ENCODE measurements at places on chromosomes 3 and 15.

GRCh38 chr15:98893401-98893800, 114.2 kb downstream of the PGPEP1L start:
- no peak for DNase-seq

GRCh38 chr15:92981333-92981732, 81.2 kb downstream of the CHD2 start:
- DNase-seq: no peak

GRCh38 chr15:65310431-65311137, 6.1 kb downstream of the RNU5B-1 start:
- no peak for DNase-seq

GRCh38 chr15:63565536-63566186, 31.5 kb upstream of the FBXL22 start:
- DNase-seq: no peak

GRCh38 chr3:31079689-31080088, 185.2 kb upstream of the GADL1 start:
- no peak for DNase-seq

- DNase-seq: no peak
These were observed 263.5 kb upstream of the CFAP20DC start for GRCh38 chr3:59313365-59313764.

GRCh38 chr3:25038922-25039321, 389.1 kb upstream of the RARB start:
- no peak for DNase-seq

DNA sequence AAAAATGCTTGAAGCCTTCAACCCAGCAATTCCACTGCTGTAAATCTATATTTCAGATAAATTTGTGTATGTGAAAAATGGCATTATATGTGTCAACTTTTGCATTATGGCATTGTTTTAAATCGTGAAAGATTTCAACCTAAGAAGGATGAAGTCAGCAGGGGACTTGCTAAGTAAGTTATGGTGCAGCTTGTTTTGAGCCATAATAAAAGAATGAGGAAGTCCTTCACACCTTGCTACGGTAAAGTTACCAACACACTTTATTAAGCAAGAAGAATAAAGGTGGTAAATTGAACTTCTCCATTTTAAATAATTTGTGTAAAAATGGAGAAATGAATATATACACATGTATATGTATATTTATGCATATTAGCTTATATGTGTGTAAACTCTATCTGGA, 371.4 kb downstream of the ROBO2 start:
- DNase-seq: no peak

GRCh38 chr3:49004352-49005302, 2.6 kb upstream of the WDR6 start:
- no peak for DNase-seq

GRCh38 chr3:32896143-32896542, 55.3 kb upstream of the CCR4 start:
- DNase-seq: no peak

DNA sequence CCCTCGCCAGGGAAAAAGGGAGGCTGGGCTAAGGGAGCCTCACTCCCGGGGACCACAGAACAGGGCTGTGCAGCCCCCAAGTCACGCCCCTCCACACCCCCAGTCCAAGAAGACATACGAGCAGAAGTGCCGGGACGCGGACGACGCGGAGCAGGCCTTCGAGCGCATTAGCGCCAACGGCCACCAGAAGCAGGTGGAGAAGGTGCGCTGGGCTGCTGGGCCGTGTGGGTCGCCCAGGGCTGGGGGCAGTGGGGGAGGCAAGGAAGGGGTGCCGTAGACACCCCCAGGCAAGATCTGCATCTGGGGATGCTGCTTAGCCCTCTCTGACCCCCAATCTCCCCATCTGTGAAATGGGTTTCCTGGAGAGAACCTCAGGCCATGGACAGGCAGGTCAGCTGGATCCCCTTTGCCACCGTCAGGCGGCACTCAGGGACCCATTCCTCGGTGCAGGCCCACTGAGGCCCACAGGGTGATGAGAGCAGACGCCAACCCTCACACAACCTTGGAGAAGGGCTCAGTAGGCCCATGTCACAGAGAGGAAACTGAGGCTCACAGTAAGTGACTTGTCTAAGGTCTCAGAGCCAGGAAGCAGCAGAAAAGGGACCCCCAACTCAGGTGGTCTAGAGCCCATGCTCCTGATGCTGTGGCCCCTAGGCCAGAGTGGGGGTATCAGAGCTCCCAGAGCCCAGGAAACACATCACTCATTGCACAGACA, 33.7 kb downstream of the PSTPIP1 start:
- DNase-seq: no peak

- DNase-seq: no peak
These were observed 33.4 kb upstream of the INSYN1 start for GRCh38 chr15:73786538-73786937.

DNA sequence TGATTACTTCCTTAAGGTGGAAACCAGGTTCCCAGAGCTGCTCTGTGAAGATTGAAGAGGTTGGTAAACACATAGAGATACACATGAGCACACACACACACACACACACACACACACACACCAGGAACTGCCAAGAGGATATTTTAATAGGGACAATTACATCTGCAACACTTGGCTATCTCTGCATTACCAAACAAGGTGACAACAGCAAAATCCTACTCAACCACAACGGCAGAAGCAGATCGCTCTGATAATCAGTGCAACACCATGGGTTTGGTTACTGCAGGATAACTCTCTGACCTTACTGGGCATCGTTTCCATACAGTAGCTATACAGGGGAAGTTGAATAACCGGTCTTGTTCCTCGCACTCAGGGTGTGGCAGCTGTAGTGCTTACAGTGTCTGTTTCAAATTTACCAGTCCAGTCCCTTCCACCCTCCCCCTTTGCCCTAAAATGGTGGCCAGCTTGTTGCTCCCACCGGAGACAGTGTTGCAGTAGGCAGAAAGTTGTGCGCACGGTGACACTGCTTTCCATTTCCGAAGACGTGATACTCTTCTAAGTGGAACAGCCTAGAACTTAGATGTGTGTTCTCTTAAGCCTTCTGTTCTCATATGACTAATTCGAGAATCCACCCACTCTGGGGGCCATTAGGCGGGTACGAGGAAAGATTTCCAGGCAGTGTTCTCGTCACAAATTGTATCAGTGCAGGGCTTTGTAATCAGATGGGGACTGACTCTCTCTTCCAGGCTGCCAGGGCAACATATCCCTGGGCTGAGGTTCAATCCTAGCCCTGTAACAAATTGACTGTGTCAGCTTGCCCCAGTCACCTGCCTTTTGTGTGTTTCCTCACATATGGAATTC, 176.2 kb downstream of the P3H2 start:
- DNase-seq: no peak

DNA sequence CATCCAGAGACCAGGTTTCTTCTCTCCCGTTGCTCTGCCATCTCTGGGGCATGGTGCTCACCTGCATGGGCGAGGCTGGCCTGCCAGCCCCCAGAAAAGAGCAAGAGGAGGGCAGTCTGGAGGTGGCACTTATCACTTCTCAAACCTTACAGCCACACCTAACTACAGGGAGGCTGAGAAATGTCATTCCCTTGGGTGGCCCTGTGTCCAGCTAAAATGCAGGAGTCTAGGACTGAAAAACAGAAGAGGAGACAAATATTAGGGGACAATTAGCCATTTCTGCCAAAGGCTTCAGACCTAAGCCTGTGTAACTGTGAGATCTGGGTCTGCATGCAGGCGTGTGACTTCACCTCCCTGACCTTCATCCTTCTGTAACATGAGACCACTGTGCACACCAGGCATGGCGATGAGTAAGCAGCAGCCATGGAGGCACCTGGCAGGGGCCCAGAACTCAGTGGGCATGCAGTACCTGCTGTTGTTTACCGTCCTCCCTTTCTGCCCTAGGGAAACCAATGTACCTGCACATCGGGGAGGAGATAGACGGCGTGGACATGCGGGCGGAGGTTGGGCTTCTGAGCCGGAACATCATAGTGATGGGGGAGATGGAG, 83.4 kb downstream of the MESD start:
- DNase-seq: no peak

DNA sequence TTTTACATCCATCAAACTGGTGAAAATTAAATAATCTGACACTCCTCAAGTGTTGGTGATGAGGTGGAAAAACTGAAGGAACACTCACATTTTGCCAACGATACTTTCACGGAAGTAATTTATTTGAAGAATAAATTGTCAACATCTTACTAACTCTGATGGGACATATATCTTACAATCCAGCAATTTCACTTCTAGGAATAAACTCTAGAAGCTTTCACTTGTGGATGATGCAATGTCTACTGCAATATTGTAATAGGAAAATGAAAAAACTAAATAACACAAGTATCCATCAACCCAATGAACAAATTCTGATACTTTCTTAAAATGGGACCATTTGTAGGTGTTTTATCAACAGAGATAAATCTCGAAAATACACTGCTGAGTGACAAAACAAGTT, 16.2 kb upstream of the LIPC start:
- DNase-seq: no peak

- DNase-seq: no peak
These were observed 515.2 kb upstream of the CCDC54 start for GRCh38 chr3:106862067-106862466.

DNA sequence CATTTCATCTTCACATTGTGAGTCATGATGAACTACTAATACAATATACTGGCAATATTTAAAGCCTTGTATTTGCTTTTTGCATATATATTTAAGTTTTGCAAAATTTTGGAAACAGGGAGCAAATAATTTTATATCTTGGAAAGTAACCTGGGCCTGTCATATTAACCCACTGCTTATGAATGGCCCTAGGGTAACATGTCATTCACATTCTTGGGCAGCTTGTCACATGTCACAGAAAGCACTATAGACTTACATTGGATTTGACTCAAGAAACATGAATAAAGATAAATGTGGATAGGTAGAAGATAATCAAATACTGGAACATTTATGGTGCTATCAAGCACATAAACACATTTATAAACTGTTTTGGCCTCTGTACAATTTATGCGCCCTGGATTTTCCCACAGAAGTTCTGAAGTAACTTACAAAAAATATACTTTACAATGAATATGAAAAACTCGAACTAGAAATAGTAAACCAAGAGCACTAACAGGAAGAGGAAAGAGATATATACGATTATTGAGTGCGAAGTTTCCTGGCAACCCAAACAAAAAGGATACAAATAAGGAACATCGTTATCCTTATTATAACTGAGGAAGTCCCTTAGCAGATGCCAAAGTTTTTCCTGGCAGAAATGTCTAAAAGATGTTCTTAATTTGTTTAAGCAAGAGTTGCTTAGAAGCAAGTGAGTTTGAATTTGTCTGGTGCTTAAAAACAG, 257.2 kb downstream of the RBMS3 start:
- no peak for DNase-seq

DNA sequence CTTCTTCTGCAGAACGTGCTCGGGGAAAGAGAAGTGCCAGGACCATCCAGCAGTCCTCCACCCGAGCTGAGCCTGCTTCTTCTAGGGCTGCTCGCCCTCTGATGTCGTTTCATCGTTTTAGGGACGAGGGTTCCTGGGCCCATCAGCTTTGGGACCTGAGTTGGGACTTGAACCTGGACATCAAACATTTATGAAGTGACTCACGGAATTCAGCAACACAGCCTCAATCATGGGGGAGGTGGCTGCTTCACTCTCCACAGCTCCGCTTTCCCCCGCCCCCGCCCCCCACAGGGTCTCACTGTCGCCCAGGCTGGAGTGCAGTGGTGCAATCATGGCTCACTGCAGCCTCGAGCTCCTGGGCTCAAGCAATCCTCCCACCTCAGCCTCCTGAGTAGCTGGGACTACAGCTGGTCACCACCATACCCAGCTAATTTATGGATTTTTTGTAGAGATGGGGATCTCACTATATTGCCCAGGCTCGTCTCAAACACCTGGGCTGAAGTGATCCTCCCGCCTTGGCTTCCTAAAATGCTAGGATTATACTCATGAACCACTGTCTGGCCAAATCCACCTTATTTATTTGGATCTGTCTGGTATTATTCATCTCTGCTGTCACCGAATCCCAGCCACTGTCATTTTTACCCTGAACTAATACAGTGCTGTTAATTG, 725 bp upstream of the SCAMP2 start:
- DNase-seq: no peak

GRCh38 chr3:98325055-98325454, 28.6 kb upstream of the OR5K4 start:
- DNase-seq: no peak

- DNase-seq: no peak
These were observed 92.7 kb downstream of the LRRC28 start for GRCh38 chr15:99343881-99344551.

GRCh38 chr3:33799202-33799551, 747 bp downstream of the PDCD6IP start:
- no peak for DNase-seq

GRCh38 chr3:64299206-64299605, 73.9 kb upstream of the PRICKLE2 start:
- DNase-seq: no peak

GRCh38 chr15:39596358-39597051, 15.6 kb downstream of the THBS1 start:
- DNase-seq: no peak

GRCh38 chr3:69321301-69322157, 64.4 kb downstream of the FRMD4B start:
- DNase-seq: no peak

DNA sequence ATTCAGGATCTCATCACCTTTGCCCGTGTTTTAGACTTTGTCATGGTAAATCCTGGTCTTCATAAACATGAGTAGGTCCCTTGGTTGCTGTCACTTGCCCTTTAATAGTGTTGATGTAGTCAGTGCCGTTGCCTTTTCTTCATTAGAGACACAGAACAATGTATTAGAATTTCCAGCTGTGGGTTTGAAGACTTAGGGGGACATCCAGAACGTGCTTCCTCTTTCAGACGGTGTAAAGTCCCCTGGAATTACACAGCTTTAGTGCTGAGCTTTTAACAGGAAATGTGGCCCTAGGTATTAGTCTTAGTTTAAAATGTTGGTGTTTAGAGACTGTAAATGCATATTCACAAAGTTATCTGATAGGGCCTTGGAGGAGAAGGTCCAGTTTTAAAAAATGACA, 8.8 kb upstream of the LRCH3 start:
- no peak for DNase-seq

DNA sequence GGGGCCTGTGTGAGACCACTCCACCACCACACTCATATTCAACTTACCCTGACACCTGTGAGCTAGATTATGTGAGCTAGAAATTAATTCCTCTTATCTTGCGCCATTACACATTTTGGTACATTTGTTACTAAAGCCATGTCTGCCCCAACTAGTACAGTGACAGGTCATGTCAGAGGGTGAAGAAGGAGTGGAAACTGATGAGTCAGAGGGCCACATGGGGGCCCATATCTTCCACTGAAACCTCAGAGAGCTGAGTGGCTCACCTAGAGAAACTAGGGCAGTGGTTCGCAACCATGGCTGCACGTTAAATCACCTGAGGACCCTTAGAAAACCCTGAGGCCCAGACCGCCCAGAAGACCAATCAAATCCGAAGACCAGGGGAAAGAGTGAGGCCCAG, 15.7 kb upstream of the MEF2A start:
- no peak for DNase-seq

GRCh38 chr3:190581041-190581541, 67.2 kb downstream of the IL1RAP start:
- no peak for DNase-seq

DNA sequence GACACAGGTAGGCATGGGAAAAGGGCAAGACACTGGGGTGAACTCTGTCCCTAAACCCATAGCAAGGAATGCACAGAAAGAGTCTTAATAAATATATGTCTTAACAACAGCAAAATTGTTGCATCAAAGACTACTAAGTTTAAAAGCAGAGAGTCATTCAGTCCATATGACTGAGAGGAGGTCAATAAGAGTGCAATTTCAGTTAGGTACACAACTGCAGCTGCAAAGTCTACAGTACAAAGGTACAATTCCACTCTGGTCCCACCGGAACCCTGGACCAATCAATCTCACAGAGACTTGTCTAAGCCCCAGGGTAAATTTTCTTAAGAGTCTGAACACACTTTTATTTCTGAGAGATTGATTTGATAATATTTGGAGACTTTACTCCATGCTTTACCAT, 6.9 kb downstream of the CP start:
- DNase-seq: no peak

All from activated CD8-positive, alpha-beta memory T cell treated with anti-CD3 and anti-CD28 coated beads for 1 hour (primary cell).